ENCODE measurements at places on chromosomes 1 and 21. TPM values are rescaled to one million over a fixed set of nuclear protein-coding genes. Genes with fewer than 3 reads are reported as not detected.

Gene COL16A1
- 159 TPM for total RNA-seq

Gene ILDR2
- not detected for total RNA-seq

Gene CFHR3
- total RNA-seq, result not detected

Gene GSTM4
- total RNA-seq, result 3.1 TPM

Gene RCSD1
- total RNA-seq, result under 0.01 TPM
